ENCODE measurements at places on chromosomes 5 and 9. TPM values are rescaled to one million over a fixed set of nuclear protein-coding genes. Genes with fewer than 3 reads are reported as not detected.
A peak's percentile ranks its signal among the peaks of the same experiment; 100 is the strongest.

DNA sequence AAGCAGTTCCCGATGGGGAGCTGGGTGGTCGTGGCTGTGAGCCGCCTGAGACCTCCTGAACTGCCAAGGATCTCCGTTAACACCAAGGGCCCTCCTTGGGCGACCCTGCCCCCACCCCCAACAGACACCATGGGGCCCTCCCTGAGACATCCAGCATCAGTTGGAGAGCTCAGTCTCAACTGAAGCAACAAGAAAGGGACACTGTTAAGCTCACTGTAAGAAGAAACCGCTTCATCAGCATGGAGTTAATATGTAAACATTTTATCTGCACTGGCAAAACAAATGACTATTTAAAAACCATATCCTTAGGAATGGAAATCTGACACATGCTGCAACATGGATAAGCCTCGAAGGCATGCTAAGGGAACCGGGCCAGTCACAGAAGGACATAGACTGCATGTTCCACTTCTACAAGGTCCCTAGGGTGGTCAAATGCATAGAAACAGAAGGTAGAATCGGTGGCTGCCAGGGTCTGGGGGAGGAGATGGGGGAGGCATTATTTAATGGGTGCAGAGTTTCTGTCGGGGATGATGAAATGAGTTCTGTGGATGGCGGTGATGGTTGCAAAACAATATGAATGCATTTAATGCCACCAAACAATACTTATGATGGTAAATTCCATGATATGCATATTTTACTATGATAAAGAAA lies 47.4 kb downstream of the ROR2 start:
- no peaks in the 10 kb centered on the region for H3K36me3 ChIP-seq
- no peaks in the 10 kb centered on the region for H3K27me3 ChIP-seq
- no peak overlapping the region for H3K27ac ChIP-seq
- H3K4me3 ChIP-seq, result no peak overlapping the region
- DNase-seq, result no peak
- H3K4me1 ChIP-seq, result peaks cover 27% of the 10 kb centered on the region

DNA sequence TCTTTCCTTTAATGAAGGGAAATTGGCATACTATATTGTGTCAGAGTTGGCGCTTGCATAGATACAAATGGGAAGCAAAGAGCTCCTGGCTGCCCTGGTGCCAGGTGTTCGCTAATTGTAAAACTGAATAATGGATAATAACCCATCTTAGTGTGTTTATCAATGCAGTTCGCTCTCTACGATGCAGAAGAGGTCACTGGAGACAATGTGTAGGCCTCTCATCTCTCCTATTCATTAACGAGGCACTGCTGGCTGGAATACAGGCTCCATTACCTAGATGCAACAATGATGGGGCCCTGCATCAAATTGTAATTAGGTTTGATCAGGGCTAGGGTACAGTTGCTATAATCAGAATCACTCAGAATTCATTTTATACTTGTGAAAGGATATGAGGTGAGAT lies 171.0 kb downstream of the RMI1 start:
- no peaks in the 10 kb centered on the region for H3K4me1 ChIP-seq
- no peaks in the 10 kb centered on the region for H3K36me3 ChIP-seq
- DNase-seq, result no peak
- H3K27me3 ChIP-seq, result no peaks in the 10 kb centered on the region
- no peak overlapping the region for H3K4me3 ChIP-seq
- H3K27ac ChIP-seq, result no peak overlapping the region

DNA sequence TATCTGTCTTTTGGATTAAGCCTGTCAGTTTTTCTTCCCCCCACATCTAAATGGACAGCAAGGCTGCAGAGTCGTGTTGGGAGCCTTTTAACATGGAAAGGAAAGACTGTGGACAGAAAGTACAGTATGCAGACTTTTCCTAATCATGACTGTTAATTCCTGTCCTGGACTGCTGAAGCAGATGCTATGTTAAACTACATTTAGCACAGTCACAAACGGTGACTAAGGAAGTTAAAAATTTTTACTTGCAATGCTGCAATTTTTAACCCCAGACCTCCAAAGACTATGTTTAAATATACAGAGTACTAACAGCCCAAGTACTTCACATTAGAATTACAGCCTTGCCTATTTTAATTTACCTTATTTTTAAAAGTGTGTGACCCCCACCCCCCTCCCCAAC lies 51.8 kb downstream of the ELAVL2 start:
- H3K27ac ChIP-seq, result no peak overlapping the region
- H3K36me3 ChIP-seq, result no peaks in the 10 kb centered on the region
- no peak overlapping the region for H3K4me3 ChIP-seq
- H3K27me3 ChIP-seq, result no peaks in the 10 kb centered on the region
- no peak for DNase-seq

GRM6 gene
- total RNA-seq, result not detected

- DNase-seq, result no peak
- H3K27me3 ChIP-seq, result peaks cover 6% of the 10 kb centered on the region
- no peaks in the 10 kb centered on the region for H3K36me3 ChIP-seq
- H3K27ac ChIP-seq, result no peak overlapping the region
- no peaks in the 10 kb centered on the region for H3K4me1 ChIP-seq
These were observed 49.2 kb downstream of the EQTN start for GRCh38 chr9:27247756-27248155.

PCDHA8 gene
- not detected for total RNA-seq

- H3K27ac ChIP-seq, result peak within 1 kb of the TSS; percentile 95
- H3K4me3 ChIP-seq, result peak within 1 kb of the TSS; percentile 98
- H3K27me3 ChIP-seq, result no peaks in the 10 kb centered on the region
- peaks cover 17% of the 10 kb centered on the region for H3K4me1 ChIP-seq
- DNase-seq, result peak; percentile 82
- H3K36me3 ChIP-seq, result no peaks in the 10 kb centered on the region
These were observed at the start of the genes MRRF and RBM18 for GRCh38 chr9:122264360-122265148. Gene MRRF, plus strand, starts transcription at chr9:122264882. Its CDS starts 6,010 bp downstream, at chr9:122270892. Gene RBM18, minus strand, starts transcription at chr9:122264840. Its CDS starts 3,348 bp downstream, at chr9:122261492.

DNA sequence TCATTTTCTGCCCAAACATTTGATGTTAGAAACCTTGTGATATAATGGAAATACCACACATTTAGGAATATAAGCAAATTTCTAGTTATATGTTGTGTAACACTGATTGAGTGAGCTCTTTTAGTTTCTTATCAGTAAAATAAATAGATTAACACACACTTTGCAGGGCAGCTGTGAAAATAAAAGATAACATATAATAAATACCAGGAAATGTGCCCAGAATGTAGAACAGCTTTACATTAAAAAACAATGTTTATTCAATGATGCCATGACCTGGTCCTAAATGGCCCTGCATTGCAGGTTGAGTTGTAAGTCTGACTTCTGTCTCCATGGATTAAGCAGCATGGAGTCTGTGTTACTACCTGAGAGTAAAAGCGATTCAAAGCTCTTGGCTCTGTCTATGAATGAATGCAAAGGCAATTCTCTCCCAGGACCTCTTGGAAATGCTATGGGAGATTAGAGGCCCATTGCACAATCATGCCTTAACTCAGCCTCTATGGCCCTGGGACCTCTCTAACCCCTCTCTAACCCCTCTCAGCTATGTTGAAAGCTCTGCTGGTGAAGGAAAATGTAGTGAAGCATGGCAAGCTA lies 296.0 kb upstream of the ACTBL2 start:
- H3K36me3 ChIP-seq, result no peaks in the 10 kb centered on the region
- H3K4me1 ChIP-seq, result no peaks in the 10 kb centered on the region
- no peak for DNase-seq
- H3K27me3 ChIP-seq, result peaks cover 5% of the 10 kb centered on the region
- H3K4me3 ChIP-seq, result no peak overlapping the region

FOXI1 gene
- not detected for total RNA-seq

PCDHGB3 gene
- total RNA-seq, result 0.20 TPM

DNA sequence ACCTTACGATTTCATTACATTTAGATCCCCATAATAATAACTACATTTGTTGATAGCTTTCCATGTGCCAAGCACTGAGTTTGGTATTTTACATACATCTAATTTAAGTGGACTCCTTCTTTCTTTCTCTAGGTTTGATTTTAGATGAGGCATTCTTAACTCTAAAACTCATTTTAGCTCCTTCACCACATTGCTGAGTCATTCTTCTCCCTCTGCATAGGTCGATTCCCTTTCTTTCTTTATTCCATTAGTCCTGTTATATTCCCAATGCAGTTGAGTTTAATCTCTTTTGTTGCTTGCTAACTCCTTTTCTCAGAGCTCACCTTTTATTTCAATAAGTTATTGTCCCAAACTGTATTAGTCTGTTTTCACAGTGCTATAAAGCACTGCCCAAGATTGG lies 329.8 kb downstream of the TAF11L14 start:
- DNase-seq, result no peak
- H3K27me3 ChIP-seq, result no peaks in the 10 kb centered on the region
- no peak overlapping the region for H3K4me3 ChIP-seq
- no peaks in the 10 kb centered on the region for H3K36me3 ChIP-seq

DNA sequence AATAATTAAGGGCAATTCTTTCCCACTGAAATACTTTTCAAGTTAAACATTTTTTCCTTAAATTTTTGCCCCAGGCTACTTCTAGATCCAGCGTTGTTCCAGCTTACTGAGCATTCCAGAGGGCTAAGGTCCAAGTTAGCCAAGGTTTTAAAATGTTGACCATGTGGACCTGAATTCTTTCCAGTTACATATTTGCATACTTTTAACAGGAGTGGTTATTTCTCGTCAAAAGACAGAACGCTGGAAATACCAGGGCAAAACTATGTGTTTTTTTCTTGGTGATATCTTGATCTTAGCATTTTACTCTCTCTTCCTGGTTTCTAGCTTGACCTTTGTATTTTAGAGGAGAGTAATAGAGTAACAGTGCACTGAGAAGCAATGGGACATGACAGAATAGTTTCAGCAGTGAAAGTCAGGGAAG lies 32.8 kb downstream of the TMC1 start:
- no peak for DNase-seq
- H3K36me3 ChIP-seq, result no peaks in the 10 kb centered on the region
- H3K27ac ChIP-seq, result no peak overlapping the region
- H3K4me3 ChIP-seq, result no peak overlapping the region
- H3K4me1 ChIP-seq, result no peaks in the 10 kb centered on the region

- no peak overlapping the region for H3K4me3 ChIP-seq
- DNase-seq, result no peak
- no peaks in the 10 kb centered on the region for H3K36me3 ChIP-seq
- no peak overlapping the region for H3K27ac ChIP-seq
- H3K27me3 ChIP-seq, result peaks cover 24% of the 10 kb centered on the region
- no peaks in the 10 kb centered on the region for H3K4me1 ChIP-seq
These were observed 119.1 kb upstream of the COL5A1 start for GRCh38 chr9:134522502-134522848.

DNA sequence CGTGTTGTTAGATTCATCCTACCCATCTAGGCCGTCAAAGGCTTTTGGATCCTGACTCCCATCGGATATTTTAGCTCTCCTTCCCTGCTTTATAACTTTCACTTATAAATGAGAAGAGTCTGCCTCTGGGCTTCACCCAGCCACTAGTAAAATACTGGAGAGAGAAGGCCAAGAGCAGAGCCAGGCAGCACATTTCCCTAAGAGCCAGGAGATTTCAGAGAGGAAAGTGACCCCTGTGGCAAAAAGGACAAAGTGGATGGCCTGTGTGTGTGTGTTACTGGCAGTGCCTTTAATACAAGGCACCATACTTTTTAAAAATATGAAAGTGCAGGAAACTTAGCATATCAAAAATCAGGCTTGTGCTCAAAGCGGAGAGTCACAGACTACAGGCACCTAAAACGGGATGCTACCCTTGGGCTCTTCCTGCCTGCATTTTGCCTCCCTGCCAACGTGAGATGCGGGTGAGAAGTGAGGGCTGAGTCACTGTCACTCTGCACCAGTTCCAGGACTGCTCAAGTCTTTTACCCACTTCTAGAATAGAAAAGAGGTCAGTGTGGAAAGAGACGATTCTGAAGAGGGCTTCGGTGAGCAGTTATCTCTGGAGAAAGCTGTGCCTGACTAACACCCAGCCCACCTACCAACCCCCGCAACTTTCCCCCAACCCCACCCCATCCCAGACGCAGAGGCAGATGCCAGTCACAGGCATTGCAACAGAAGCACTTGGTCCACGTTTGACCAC lies 15.9 kb downstream of the NFIL3 start:
- DNase-seq, result no peak
- no peak overlapping the region for H3K4me3 ChIP-seq

SOX30 gene
- 0.10 TPM for total RNA-seq

DNAI1 gene
- not detected for total RNA-seq

DNA sequence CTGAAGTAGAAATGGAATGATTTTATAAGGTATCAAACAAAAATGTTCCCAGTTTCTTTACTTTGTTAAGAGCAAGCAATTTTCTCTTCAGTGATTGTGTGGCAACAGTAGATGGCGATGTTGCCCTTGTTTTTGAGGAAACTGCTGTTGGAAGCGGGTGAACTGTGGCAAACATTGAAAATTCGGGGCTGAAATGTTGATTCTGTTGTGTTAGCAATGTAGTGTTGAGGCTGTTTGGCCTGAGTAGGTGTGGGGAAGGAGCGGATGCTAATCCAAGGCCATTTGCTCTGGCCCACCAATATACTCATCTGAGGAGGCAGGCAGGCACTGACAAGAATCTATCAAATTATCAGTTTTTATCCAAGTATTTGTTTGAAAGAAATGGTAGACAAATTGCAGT lies 129.8 kb downstream of the SLC12A2 start:
- H3K27me3 ChIP-seq, result peaks cover 5% of the 10 kb centered on the region
- no peaks in the 10 kb centered on the region for H3K36me3 ChIP-seq
- no peaks in the 10 kb centered on the region for H3K4me1 ChIP-seq
- no peak for DNase-seq
- no peak overlapping the region for H3K4me3 ChIP-seq
